ENCODE measurements at places on chromosomes 13 and 19.

DNA sequence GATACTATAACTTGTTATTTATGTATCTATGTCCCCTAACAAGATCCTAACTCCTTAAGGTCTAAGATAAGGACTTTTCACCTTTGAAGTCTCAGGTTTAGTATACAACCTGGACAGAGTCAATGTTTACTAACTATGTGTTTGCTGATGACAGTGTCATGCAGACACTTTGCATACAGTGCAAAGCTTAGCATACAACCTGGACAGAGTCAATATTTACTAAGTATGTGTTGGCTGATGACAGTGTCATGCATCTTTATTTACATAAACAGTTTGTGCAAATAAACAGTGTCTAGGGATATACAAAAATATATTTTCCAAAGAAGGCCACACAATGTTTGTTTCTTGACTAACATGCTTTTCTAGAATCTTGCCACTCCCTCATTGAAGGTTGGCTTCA lies 34.7 kb downstream of the DCT start:
- DNase-seq = no peak

DNA sequence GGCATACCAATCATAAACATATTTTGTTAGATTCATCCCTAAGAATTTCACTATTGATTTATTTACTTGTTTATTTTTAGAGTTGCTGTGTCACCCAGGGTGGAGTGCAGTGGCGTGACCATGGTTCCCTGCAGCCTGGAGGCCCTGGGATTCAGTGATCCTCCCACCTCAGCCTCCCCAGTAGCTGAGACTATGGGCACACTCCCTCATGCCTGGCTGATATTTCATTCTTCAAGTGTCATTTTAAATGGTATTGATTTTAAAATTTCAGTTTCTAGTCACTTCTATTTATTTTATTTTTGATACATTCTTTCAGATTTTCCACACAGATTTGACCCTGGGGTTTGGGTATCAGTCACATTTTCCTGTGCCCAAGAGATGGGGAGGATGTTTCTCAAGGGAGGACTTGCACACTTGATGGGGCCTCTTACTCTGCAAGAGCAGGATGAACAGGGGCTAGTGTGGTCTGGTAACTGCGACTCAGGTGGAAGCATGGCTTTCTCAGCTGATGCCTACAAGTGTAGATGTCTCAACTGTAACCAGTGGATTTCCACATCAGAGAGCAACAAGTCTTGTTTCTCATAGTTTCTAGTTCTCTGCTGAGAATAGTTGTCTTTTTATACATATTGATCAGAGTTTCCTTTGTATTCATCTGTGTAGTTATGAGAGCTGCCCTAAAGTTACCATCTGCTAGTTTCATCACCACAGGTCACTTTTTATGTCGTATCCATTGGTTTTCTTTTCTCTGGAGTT lies 40.2 kb downstream of the CCNE1 start:
- DNase-seq = no peak

GRCh38 chr13:54742984-54743383 lies 1714.4 kb downstream of the OLFM4 start:
- DNase-seq = no peak

GRCh38 chr13:73835138-73835721 lies 299.0 kb downstream of the KLF12 start:
- DNase-seq = peak; percentile 58

DNA sequence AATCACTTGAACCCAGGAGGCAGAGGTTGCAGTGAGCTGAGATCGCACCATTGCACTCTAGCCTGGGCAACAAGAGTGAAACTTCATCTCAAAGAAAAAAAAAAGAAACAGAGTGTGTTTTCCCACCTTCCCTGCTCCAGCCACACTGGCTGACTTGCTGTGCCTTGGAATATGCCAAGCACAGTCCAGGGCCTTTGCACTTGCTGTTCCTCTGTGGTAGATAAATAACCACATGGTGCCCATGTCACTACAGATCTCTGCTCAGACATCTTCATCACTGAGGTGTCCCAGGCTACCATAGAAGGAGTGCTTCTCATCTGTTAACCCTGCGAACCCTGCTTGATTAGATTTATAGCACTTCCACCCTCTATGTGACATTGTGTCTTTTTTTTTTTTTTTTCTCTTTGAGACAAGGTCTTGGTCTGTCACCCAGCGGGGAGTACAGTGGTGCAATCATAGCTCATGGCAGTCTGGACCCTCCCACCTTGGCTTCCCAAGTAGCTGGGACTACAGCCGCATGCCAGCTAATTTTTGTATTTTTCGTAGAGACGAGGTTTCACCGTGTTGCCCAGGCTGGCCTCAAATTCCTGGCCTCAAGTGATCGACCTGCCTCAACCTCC lies 10.4 kb downstream of the SMARCA4 start:
- no peak for DNase-seq

GRCh38 chr13:47233734-47234133 lies 336.9 kb upstream of the HTR2A start:
- no peak for DNase-seq

- peak; percentile 1 for DNase-seq
These were observed 138.1 kb upstream of the KL start for GRCh38 chr13:32878163-32878562.

DNA sequence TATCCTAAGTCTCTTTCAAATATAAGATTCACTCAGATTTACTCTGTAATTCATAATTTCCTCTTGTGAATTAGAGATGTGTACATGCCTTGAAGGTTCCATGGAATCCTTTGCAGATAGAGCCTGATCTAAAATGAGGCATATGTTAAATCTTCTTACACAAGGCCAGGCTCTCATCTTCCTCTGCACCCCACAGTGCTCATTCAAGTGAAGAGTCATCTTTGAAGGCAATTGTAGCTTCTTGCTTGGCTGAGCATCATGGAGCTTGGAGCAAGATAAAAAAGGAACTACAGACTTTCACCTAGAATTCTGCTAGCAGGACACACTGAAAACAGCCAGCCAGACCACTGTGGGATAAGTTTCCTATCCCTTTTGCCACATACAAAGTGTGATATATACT lies 566.4 kb downstream of the PCDH9 start:
- no peak for DNase-seq

DNA sequence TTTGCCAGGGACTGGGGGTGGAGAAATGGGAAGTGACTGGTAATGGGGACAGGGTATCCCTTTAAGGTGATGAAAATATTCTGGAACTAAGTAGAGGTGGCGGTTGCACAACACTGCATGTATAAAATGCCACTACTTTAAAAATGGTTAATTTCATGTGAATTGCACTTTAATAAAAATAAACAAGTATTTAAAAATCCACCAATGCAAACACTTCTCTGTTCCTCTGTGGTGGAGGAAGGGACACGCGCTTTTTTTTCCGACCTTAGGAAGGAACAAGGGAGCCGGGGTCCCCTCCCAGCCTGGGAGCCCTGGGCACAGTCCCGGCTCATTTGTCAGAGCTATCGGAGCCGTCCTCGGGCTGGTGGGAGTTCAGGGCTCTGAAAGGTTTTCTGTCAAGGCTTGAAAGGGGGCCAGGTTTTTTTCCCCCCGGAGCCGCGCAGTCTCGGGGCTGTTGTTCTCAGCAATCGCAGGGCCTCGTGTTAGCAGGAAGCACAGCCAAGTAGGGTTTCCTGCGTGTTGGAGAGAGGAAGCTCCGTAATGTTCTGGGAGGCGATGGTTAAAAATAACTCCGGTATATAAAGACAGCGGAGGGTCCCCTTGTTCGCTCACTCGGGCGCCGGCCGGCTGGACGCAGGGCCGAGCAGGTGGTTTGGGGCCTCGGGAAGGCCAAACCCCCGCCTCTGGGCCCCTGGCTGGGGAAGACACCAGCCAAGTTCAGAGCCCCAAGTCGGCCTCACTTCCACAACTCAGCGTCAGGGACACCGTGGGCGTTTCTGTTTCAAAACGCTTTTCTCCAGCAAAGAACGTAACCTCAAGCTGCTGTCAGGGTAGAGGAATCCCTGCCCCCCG lies 41.2 kb upstream of the KLF2 start:
- peak; percentile 93 for DNase-seq

DNA sequence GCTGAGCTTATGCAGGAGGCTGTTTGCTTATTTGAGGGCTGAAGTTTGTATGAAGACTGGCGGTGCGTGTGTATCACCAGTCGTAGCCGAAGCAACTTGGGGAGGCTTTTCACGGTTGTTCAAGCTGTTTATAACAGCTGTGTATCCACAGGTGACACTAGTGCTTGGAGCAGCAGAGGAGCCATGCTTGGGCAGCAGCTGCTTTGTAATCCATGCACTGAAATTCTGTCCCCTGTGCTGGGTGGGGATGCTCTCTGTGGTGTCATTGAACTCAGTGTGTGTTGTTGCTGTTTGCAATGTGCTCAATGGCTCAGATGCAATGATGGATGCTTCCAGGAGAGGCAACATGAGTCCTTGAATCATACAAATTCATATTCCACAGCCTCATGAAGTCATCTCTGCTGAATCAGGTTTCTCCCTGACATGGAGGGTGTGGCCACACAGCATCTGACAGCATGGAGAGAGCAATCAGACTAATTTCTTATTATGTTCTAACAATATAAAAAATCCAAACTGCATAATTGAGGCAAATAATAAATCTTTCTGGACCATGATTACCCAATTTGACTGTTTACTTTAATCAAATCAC lies 18.8 kb upstream of the GTF3A start:
- DNase-seq = no peak

DNA sequence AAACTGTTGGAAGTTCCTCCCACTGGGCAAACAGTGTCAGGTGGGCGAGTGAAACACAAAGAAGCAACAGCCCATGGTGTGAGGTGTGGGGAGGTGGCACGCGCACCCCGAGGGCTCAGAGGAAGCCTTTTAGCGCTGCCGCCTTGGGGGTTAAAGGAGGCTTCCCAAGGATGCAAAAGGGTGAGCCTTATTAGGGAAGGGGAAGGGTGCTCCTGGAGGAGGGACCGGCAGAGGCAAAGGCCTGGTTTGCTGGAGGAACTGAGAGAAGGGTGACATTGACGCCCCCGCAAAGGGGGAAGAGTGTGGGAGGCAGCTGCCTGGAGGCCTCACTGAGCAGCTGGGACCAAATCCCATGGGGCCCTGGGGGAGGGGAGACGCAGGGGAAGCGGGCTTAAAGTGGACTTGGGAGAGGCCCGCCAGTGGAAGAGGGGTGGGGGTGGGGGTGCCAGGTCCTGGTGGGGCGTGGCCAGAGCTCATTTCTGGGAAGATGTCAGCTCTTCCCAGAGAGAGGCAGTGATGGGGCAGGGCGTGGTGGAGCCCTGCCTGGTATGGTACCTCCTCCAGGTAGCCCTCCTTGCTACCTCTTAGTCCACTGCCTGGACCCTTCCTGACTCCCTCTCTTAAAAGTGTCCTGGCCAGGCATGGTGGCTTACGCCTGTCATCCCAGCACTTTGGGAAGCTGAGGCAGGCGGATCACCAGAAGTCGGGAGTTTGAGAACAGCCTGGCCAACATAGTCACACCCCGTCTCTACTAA lies 12.0 kb upstream of the FCHO1 start:
- DNase-seq = no peak

- peak; percentile 34 for DNase-seq
These were observed 62.6 kb downstream of the IER2 start for GRCh38 chr19:13212759-13213330.

GRCh38 chr19:51777570-51778462 lies 16.8 kb downstream of the FPR2 start:
- peak; percentile 46 for DNase-seq

DNA sequence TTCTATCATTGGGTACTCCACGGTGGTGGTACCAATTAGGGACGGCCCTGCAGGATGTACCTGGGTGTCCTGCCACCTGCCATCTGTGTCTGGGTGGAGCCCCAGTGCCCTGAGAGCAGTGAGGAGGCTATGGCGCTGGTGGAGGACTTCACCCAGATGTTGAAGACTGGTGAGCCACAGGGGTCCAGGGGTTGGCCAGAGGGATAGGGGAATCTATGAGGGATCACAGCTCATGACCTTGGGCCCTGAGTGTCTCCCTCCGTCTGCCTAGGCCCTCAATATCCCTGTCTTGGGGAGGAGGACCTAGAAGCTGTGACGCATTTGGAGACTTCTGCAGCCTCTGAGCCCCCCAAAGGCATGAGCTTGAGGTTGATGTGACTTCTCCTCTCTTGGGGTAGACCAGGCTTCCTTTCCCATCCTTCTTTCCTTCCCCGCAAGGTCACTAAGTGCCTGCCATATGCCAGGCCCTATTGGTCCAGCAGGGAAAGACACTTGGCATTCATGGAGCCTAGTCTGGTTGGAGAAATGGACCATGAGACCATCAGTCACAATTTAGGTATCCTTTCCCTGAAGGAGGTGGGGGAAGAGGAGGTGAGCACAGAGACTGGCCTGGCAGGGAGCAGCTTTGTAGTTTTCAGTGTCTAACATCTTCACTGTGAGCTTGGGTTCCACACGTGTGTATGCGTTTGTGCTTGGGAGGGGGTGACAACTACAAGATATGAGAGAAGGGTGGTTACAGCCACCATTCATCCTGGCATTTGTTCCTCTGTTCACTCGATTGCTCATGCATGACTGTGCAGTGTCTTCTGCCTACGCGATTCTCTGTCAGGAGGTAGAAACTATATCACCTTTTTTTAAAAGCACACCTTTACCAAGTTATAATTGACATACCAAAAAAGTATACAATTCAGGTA lies 5.1 kb upstream of the MZF1 start:
- no peak for DNase-seq

DNA sequence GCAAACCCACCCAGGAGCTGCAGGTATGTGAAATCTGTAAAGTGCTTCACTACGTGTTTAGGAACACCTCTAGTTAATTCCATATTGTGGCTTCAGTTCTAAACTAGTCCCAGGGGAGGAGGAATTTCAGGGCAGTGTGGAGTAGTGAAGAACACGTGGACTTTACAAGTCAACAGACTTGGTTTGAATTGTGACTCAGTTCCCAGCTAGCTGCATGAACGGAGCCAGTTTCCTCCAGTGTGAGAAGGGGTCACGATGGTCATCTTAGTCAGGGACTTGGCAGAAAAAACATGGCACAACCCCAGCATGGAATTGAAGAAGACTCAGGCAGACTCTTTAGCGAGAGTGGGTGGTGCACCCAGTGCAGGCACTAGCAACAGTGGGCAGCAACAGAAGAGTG lies 175.7 kb upstream of the UBL3 start:
- peak; percentile 16 for DNase-seq

DNA sequence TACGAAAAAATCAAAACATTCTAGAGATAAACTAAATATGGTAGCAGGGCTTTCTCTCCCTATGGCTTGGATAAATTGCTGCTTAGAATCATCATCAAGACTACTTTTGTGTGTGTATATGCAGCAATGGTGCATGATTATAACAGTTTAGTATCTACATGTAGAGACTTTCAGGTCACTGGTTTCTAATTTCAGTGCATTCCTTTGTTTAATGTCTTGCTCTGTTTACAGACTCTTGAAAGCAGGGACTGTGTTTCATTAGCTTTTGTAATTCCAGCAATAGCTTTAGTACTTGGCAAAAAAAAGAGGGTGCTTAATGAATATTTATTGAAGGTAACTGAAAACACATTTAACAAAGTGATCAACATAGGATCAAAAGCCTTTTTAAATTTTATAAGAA lies 420.7 kb downstream of the PCDH9 start:
- DNase-seq = no peak

- DNase-seq = no peak
These were observed 71.0 kb downstream of the DCT start for GRCh38 chr13:94408314-94409036.

GRCh38 chr13:24280720-24281119 lies 28.7 kb upstream of the C1QTNF9 start:
- no peak for DNase-seq

Data from kidney capillary endothelial cell (primary cell).